Right hindlimb (tissue), 1 donor: ENCODE measurements at places on chromosomes 7 and 10.

DNA sequence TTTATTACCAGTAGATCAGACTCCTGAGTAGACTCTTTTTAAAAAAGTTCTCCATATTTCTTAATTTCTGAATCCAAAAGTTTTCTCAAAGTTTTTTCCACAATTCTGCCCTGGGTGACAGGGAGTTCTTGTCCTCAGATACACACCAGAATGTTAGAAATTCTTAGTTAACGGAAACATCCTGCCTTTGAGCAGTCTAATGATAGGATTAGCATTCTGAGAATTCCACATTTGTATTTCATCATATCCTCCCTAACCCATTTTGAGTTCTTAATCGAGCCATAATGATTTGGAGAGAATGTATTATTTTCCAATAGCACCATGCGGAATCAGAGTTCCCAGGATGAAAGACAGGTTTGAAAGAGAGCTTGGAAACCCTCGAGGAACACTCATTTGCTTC lies 28.9 kb upstream of the MRPS33 start:
- no peak for DNase-seq

GRCh38 chr7:33874943-33875342 lies 30.4 kb upstream of the BMPER start:
- no peak for DNase-seq

DNA sequence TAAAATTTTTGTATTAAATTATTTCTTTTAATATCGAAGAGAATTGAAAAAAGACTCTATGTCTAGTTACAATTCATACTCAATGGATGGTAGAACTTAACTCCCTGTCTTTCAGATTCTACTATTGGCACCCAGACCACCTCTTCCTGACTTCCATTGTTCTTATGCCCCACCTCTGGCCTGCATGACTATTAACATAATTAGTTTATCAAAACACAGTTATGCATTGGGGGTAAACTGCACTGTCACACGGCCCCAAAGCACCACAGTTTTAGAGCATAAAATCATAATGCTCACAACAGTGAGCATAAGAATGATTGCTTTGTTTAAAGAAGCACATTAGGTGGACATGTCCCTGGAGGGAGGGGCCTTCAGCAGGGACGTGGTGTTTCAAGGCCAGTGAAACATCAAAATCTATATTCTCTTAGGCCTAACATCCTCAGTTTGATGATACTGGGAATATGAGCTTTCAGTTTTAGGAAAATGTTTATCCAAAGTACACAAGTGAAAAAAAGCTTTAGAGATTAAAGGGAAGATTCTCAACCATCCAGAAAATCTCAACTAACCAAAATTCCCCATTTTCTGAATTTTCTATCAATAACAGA lies 79.8 kb downstream of the NRP1 start:
- no peak for DNase-seq

- no peak for DNase-seq
Observed at GRCh38 chr7:157541295-157542067, 204.7 kb downstream of the DNAJB6 start.

DNA sequence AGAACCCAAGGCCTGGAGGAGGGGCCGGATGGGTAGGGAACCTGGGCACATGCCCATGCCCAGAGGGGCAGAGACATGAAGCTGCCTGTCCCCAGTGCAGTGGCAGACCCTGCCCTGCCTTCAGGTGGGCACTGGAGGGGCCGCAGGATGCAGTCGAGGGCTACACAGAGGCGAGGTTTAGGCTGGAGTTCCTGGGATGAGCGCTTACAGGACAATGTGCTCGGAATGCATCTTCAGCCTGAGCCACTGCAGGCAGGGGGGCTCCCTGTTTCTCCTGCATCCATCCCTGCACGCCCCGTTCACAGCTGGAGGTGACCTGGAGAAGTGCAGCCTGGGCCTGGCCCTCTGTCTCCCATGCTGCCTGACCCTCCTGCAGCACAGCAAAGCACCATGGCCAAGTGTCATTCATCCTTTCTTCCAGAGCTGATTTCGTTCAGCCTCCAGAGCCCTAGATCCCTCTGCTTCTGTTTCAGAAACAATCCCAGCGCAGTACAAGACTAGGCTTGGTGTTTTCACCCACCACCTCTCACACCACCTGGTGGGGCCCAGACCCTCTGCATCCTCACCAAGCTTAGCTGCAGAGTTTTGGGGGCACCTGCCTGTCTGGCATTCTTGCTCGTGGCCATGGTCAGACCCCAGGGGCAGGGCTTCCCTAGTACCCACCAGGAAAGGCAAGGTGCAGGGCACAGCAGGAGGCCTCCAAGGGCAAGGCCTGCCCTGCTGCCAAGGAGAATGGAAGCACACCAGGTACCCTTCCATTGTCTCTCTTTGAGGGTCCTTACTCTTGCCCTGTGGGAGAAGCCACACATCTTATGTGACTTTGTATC lies 311.9 kb downstream of the TCERG1L start:
- no peak for DNase-seq

DNA sequence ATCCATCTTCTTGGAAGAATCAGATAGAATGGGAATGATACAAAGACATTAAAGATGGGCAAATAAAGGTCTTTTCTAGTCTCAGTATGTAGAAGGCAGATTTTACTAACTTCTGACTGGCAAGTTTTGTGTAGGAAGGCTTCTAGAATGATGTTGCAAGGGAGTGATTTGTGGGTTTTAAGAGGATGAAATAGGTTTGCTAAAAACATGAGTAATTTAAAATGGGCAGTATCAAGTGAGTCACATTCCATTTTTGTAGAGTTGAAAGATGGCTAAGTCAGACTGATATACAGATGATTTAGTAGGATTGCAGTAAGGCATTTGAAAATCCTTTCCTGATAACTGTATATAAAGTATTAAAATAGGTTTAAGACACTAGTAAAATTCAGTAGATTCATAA lies 777.4 kb downstream of the SORCS1 start:
- DNase-seq = no peak

- no peak for DNase-seq
Observed at GRCh38 chr7:82179311-82179710, 264.3 kb downstream of the CACNA2D1 start.

DNA sequence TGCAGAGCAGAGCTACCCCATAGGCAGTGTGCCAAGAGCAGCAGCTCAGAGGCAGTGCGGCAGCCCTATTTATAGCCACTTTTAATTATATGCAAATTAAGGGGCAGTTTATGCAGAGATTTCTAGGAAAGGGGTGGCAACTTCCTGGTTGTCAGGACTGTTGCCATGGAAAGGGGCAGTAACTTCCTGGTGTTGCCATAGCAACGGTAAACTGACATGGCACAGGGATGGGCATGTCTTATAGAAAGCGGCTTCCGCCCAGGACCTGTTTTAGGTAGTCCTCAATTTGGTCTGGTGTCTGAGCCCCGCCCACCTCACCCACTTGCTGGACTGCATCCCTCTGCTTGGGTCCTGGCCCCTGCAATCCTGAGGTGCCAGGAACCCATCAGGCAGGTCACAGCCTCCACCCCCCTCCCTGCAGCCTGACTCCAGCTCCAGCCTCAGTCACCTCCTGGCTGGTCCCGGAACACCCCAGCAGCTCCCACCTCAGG lies 115.8 kb downstream of the TMEM130 start:
- DNase-seq = no peak
